Cortex of kidney (tissue), 1 donor: ENCODE measurements at places on chromosomes 13 and 19.

- DNase-seq, result no peak
These were observed 33.4 kb downstream of the IPO5 start for GRCh38 chr13:97986835-97987234.

GRCh38 chr13:110914081-110914330 lies 863 bp downstream of the ANKRD10 start:
- no peak for DNase-seq

DNA sequence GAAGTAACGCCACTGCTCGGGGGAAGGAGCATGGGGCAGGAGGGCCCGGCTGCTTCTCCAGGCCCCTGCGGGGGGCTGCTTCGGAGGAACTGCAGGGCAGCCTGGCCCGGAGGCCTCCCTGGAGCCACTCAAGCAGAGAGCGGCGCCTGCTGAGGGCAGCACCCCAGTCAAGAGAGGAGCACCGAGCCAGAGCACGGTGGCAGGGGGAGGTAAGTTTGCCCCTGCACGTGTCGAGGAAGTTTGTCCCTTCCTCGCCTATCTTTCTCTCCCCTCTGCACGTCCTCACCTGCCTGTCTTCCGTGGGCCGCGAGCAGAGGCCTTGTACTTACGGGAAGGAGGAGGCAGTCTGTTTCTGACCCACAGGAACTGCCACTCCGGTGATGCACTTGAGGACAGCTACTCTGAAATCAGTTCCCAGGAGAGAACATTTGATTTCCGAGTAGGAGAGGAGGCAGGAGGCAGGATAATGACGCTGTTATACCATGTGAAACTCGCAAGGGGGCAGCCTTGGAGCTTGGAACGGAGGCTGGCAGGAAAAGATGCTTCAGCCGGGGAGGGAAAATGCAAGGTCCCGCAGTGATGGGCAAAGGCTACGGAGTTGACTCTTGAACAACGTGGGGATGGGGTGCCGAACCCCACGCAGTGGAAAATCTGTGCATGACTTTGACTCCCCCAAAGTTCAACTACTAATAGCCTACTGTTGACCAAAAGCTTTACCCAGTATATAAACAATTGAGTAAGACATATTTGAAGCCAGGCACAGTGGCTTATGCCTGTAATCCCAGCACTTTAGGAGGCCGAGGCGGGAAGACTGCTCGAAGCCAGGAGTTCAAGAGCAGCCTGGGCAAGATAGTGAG lies 5.0 kb downstream of the FFAR1 start:
- DNase-seq, result no peak

DNA sequence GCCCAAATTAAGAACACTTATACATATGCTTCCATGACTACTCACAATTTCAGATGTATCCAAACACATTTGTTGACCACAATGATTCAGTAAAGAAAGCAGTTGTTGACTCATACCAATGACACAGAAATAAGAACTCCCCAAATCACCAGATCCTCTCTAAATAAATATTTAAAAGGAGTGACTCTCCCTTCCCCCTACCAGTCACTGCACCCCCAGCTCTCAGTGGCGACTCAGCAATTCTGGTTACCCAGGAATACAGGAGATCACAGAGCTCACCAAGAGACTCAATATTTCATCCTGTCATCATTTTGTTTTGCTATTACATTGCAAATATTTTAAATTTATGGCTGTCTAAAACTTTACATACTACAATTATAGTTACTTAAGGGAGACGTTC lies 131.5 kb downstream of the RGCC start:
- no peak for DNase-seq

- DNase-seq, result no peak
These were observed 4.4 kb downstream of the BCAT2 start for GRCh38 chr19:48806518-48806817.

GRCh38 chr13:50026788-50027473 lies 11.7 kb downstream of the KCNRG start:
- no peak for DNase-seq

GRCh38 chr13:97535614-97536013 lies 101.6 kb downstream of the RAP2A start:
- no peak for DNase-seq

DNA sequence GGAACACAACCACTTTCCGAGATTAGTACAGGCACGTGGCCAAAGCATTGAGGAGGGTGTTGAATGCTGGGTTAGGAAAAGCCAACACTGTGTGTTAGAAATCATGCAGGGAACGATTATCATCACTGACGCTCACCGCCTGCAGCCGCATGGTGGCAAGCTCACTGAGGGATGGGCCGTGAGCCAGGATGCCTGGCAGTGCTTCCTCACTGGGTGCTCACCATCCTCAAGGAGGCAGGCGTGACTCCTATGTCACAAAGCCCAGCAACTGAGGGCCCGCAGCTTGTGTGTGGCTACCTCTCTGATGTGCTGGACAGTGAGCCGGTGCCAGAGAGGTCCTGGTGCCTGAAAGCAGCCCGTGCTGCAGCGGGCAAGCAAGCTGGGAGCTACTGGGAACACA lies 30.4 kb upstream of the TIMM44 start:
- no peak for DNase-seq

- no peak for DNase-seq
These were observed 92.7 kb downstream of the SUCLA2 start for GRCh38 chr13:47908197-47908902.

DNA sequence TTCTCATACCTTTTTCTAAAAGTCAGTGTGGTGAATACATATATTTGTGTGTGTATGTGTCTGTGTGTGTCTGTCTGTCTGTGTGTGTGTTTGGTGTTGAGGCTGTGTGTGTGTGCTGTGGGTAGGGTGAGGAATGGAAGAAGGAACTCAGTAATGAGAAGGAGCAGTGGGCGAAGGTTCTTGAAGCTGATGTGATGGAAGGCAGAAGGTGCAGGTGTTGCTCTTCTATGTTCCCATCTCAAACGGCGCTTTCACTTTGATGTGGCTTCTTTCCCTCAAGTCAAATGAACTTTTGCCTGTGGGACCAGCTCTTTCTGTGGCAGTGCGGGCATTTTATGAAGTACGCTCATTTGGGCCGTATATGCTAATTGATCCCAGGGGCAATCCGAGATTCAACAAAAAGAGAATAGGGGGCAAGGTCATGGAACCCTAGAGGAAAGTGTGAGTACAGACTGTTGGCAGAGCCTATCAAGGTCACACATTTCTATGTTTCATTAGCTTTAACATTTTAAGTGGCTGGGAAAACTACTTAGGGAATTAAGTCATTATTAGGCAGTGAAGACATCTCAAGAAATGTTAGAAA lies 15.2 kb downstream of the BIVM start:
- no peak for DNase-seq

- no peak for DNase-seq
These were observed 41.8 kb upstream of the CD177 start for GRCh38 chr19:43311706-43312105.

- DNase-seq, result no peak
These were observed 21.3 kb upstream of the F7 start for GRCh38 chr13:113084094-113084942.

GRCh38 chr19:45938733-45939319 lies 24.2 kb upstream of the NANOS2 start:
- no peak for DNase-seq

GRCh38 chr13:84430446-84430845 lies 548.2 kb upstream of the SLITRK1 start:
- no peak for DNase-seq

- DNase-seq, result no peak
These were observed 8.5 kb upstream of the SIGLEC8 start for GRCh38 chr19:51466723-51467122.

GRCh38 chr13:49566461-49566860 lies 18.9 kb downstream of the RCBTB1 start:
- DNase-seq, result no peak

GRCh38 chr19:48290771-48291488 lies 21.0 kb downstream of the ZNF114 start:
- DNase-seq, result no peak

DNA sequence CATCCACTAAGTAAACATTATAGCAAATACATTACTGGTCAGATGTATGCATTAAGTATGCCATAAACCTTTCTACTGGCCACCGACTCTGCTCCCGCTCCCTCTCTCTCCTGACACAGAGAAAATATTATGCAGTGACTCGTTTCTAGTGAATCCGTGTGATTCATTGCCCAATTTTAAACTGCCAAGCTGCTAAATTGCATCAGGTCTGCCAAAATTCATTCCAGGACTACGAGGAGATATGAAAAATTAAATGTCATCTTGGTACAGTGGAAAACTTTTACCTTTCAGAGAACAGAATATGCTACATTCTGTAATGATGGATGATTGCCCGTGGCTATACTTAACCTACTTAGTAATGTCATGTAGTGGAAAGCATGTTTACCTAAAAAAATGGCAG lies 368.8 kb upstream of the TSHZ3 start:
- DNase-seq, result no peak

- DNase-seq, result no peak
These were observed 30.9 kb downstream of the TUBA3C start for GRCh38 chr13:19150712-19151228.

GRCh38 chr13:112893570-112894422 lies 75.2 kb upstream of the MCF2L start:
- no peak for DNase-seq

GRCh38 chr19:31568724-31569123 lies 219.5 kb upstream of the TSHZ3 start:
- no peak for DNase-seq

DNA sequence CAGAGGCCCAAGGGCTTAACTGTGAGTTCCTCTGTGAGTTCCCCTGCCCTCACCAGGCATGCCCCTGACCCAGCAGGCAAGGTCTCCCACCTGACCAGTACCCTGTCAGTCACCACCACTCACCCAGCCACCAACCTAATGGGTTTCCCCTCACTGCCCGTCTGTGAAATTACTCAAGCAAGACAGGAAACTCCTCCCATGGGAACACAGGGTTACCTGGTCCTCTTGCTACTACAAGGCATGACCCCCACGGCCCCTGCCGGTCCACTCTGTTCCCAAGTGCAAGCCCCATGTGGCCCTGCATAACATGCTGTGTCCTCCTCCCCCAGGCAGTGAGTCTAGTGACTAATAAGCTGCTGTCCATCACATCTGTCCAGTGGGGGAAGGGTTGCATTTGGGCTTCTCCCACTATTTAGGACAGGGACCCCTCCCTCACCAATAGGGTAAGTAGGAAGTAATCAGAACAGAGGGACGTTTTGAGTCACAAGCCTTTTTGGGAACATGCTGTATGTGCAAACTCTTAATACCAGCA lies 8.0 kb upstream of the DHRS12 start:
- DNase-seq, result no peak

- DNase-seq, result no peak
These were observed 79.7 kb upstream of the MBNL2 start for GRCh38 chr13:97142452-97142851.

GRCh38 chr19:40995355-40995754 lies 4.3 kb downstream of the CYP2B6 start:
- no peak for DNase-seq

DNA sequence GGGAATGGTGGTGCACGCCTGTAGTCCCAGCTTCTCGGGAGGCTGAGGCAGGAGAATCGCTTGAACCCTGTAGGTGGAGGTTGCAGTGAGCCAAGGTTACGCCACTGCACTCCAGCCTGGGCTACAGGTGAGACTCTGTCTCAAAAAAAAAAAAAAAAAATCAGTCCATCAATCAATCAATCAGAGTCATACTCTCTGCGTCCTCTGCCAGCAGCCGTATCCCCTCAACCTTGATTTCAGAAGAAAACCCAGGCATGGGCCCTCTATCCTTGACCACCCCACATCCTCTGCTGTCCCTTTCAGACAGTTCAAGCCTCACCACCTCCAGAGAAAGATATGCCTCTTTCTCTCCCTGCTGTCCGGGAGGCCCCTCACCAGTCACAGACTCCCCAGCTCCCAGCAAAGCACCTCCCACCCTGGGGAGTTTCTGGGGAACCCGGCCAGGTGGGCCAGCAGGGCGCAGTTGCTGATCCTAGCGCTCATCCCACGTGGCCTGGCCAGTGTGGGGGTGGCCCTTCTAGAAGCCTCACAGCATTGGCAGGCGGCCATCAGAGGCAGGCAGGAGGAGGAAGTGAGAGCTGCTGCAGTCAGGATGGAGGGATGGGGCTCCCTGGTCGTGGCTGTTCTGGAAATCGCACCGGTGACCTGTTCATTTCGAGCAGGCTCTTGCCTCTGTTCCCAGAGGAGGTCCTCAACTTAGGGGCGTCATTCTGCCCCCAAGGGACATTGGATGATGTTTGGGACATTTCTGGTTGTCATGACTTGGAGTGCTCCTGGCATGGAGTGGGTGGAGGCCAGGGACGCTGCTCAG lies 10.2 kb upstream of the JSRP1 start:
- no peak for DNase-seq

DNA sequence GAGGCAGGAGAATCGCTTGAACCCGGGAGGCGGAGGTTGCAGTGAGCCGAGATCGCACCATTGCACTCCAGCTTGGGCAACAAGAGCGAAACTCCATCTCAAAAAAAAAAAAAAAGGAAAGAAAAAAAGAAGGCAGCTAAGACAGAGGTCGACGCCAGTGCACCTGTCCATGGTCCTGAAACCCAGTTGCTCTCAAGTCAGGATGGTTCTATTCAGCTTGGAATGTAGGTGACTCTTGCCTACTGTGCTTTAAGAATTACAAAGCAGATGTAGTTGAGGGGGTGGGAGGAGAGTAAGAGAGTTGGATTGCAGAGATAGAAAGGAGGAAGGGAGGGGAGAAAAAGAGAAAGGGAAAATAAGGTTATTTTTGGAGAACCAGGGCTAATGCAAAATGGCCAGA lies 18.7 kb downstream of the CACNG7 start:
- no peak for DNase-seq

- DNase-seq, result no peak
These were observed 22.0 kb downstream of the PLIN4 start for GRCh38 chr19:4496304-4496703.

- no peak for DNase-seq
These were observed 91.8 kb upstream of the RAP2A start for GRCh38 chr13:97342136-97342535.

- DNase-seq, result no peak
These were observed 1584.2 kb upstream of the SLC10A2 start for GRCh38 chr13:104650431-104650830.

- no peak for DNase-seq
These were observed 87.4 kb downstream of the SLC15A1 start for GRCh38 chr13:98664924-98665637.

GRCh38 chr19:7262470-7262869 lies 31.7 kb downstream of the INSR start:
- no peak for DNase-seq

DNA sequence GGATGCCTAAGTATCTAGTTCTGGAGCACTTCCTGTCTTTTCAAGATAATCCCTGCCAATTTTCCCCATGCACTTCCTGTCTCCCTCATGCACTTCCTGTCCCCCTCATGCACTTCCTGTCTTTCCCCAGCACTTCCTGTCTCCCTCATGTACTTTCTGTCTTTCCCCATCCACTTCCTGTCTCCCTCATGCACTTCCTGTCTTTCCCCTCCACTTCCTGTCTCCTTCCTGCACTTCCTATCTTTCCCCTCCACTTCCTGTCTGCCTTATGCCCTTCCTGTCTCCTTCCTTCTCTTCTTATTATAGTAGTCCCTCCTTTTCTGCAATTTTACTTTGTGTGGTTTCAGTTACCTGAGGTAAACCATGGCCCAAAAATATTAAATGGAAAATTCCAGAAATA lies 3.0 kb upstream of the TNNT1 start:
- no peak for DNase-seq

GRCh38 chr13:47081850-47082249 lies 185.0 kb upstream of the HTR2A start:
- DNase-seq, result no peak
